ENCODE measurements at places on chromosomes 7 and 10.

DNA sequence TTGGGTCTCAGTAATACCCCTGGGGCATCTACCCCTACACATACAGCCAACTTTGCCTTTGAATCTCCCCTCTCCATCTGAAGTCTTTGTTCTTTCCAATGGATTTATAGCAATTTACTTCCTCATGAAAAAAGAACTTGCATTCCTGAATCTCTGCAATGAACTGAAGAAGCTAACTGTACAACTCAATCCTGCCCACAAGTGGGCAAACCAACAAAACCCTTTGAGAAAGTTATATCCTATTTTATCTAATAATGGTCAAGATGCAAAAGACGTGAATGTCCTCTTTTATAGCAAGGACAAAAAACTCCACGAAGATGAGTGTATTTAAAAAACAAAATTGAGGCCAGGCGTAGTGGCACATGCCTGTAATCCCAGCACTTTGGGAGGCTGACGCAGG is 991.3 kb downstream of the LRMDA start:
- DNase-seq, result no peak

DNA sequence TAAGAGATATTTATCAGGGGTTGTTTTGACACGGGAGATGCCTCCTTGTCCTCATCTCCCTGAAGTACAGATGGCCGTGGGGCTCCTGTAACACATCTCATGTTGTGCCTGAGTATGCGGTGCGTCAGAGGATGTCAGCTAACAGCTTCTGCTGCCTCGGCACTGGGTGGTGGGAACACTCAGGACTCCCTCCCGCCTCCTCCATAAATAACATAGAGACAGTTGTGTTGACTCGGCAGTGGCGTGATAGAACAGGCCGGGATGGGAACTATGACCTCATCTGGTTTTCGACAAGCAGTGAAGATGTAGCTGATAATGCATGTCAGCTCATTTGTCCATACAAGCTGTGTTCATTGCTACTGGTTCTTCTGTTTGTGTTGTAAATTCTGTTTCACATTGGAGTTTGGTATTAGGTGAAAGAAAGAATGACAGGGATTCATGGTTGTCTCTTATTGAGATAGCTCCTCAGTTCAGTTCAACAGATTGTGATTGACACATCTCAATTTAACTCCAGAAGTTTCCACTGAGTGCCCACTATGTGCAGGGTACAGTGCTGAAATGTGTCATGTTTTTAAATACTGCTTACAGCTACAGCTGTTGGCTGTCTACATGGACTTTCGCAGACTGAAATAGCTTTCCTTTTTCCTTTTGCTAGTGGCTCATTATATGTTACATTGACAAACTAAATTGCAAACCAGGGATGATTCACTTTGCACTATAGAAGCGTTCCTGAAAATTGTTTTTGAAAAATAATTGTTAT is 87.4 kb downstream of the CHN2 start:
- DNase-seq, result no peak

- no peak for DNase-seq
Observed at GRCh38 chr10:92742331-92743228, 52.8 kb downstream of the HHEX start.

GRCh38 chr7:106111655-106112117 is 426 bp downstream of the SYPL1 start:
- DNase-seq, result no peak

- no peak for DNase-seq
Observed at GRCh38 chr10:124736491-124737136, 7.6 kb downstream of the FAM53B start.

GRCh38 chr10:61354401-61354975 is 98.7 kb downstream of the TMEM26 start:
- DNase-seq, result no peak

DNA sequence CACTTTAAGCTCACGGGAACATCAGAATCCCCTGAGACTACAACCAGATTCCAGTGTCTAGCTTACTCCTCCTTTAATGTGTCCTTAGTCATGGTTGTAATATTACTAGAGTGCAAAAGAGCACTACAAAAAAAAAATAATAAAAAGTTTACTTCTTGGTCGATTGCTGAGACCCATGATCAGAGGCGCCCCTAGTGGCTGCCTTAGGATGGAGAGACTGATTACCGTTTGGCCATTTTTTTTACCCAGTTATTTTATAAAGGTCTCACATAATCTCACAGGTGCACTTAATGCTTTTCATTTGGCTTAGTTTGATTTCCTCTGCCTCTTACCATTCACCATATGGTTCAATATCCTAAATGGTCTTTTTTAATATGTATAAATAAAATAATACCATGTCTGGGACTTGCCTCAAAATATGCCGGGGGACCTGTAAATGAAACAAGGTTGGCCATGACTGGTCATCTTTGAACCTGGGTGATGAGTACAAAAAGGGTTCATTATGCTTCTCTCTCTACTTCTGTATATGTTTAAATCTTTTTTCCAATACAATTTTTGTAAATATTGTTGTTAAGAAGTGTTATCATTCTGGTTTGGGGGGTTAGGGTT is 331.5 kb upstream of the NFE2L3 start:
- no peak for DNase-seq

DNA sequence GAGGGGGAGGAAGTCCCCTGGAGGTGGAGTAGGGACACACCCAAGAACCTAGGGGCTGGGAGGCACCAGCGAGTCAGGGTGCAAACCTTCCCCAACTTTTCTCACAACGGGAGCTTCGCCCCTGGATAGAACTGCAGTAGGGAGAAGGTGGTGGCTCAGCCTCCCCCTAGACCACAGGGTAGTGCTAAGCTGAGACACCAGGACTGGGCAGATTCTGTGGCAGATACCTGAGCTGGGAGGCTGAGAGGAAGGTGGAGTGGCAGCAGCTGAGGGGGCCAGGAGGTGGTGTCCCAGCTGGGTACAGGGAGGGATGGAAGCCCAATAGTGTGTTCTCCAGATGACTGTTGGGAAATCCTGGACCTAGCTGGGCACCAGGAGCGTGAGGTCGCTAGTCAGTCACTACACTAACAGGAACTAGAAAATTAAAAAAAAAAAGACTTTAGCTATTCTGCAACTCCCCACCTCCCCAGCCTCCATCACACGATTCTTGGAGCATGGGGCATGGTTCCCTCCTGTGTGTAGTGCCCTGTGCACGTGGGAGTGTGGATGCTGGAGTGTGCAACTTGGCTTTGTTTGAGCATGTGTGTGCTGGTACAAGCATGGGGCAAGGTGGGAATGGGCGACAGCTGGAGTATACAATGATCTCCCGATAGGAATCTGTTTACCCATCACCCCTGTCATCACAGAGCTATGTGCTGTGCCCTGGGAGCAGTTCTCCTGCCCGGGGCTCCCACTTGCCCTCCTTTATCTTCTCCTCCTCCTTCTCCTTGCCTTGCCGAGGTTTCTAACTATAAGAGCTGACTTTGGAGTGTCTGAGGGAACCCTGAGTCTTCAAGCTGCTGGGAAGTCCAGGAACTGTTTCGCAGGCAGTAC is 8.8 kb upstream of the TRPV6 start:
- no peak for DNase-seq

DNA sequence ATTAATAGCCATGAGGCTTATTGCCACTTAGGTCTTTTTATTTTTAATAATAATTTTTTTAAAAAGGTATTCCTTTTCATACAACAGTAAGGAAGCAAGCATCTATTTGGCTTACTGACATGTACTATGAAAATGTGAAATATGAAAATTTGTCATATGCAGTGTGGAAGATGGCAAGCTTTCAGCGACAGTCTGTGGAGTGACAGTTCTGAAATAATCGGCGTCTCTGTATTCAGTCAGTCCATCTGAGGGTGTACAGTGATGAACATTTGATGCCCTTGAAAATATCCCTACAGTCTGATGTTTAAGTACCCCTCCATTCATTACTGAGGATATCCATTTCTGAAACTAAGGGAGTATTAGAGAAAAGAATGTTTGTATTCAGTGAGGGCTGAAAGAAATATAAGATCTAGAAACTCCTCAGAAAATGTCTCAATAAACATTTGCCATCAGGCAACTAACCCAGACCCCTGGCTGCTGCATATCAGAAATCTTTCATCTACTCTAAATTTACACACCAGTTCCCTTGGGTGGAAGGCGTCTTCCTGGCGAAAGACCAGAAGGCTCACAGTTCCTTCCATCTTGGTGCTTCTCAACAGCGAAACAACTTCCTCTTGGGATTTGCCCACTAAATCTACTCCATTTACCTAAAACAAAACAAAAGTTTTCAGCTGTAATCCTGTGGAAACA is 440.6 kb downstream of the PARD3 start:
- DNase-seq, result no peak

DNA sequence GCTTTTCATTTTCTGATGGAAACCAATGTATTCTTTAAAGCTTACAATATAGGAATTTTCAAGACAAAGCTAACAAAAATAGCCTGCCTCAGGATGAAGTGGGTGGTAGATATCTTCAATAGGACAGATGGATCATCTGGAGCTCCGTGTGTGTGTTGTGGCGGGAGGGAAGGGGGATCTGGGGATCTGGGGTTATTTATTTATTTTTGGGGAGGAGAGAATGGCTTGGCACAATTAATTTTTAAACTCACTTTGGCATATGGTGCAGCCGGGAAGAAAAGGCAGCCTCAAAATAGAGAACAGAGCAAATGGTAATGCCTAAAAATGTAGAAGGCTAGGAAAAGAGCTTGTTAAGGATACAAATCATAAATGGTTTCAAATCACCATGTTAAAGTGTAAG is 11.6 kb upstream of the ABLIM1 start:
- no peak for DNase-seq

- no peak for DNase-seq
Observed at GRCh38 chr10:70621503-70622078, 19.1 kb upstream of the PRF1 start.

- no peak for DNase-seq
Observed at GRCh38 chr10:68586606-68587305, 26.6 kb downstream of the TET1 start.
